ENCODE measurements at places on chromosomes 3 and 15. TPM values are rescaled to one million over a fixed set of nuclear protein-coding genes. Genes with fewer than 3 reads are reported as not detected.

SAMMSON gene
- total RNA-seq: 0.41 TPM

ADAMTSL3 gene
- total RNA-seq: 29.2 TPM

RASGRP1 gene
- total RNA-seq: 2.1 TPM

SV2B gene
- total RNA-seq: 4.5 TPM

MKRN3 gene
- 2.7 TPM for total RNA-seq

APOD gene
- total RNA-seq: 34.5 TPM

CTDSPL gene
- 29.4 TPM for total RNA-seq

CD47 gene
- total RNA-seq: 121 TPM

GPX1 gene
- 60.0 TPM for total RNA-seq

UBA7 gene
- total RNA-seq: 17.4 TPM

RTP3 gene
- not detected for total RNA-seq

COLQ gene
- total RNA-seq: 12.1 TPM

Measured in tongue (tissue), 3 donors.